Stimulated activated naive B cell treated with anti-CD40 and anti-IgM and Interleukin-4, amounts not matched to agents 10 μg/mL and 1 μg/mL and 100 μg/mL, for 72 hours (primary cell): ENCODE measurements at places on chromosomes 3 and 15.

DNA sequence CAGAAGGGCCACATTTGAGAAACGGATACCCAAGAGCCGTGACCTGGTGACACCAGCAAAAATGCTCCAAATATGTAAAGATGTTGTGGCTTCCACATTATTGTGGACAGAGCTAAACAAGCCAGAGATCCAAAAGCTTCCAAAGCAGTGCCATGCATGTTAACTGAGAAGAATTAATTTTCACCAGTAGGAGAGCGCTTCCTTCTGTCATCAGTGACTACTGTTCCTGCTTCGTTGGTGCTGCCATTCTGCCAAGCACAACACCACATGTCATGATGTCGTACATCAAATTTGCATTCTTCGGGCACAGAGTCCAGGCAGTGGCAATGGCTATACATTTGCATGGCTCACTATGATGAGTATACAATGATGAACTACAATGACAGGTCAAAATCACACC lies 19.1 kb upstream of the CHST2 start:
- DNase-seq: no peak

DNA sequence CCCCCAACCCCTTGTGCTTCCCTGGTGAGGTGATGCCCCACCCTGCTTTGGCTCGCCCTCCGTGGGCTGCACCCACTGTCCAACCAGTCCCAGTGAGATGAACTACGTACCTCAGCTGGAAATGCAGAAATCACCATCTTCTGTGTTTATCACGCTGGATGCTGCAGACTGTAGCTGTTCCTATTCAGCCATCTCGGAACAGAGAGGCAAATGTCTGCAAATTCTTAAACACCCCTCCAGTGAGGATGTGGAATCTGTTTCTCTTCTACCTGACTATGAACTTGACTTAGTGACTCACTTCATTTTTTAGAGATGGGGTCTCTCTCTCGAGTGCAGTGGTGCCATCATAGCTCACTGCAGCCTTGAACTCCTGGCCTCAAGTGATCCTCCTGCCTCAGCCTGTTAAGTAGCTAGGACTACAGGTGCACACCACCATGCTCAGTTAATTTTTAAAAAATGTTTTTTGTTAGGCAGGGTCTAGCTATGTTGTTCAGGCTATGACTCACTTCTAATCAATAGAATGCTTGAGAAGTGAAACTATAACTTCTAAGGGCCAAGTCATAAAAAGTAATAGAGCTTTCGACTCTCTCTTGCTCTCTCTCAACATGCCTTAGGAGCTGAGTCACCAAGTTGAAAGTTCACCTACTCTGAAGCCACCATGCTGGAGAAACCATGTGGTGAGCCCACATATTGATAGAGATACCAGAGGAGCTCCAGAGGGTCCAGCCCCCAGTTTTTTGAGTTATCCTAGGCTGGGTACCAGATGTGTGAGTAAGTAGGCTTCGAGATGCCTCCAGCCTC lies 11.5 kb upstream of the PARP14 start:
- no peak for DNase-seq

DNA sequence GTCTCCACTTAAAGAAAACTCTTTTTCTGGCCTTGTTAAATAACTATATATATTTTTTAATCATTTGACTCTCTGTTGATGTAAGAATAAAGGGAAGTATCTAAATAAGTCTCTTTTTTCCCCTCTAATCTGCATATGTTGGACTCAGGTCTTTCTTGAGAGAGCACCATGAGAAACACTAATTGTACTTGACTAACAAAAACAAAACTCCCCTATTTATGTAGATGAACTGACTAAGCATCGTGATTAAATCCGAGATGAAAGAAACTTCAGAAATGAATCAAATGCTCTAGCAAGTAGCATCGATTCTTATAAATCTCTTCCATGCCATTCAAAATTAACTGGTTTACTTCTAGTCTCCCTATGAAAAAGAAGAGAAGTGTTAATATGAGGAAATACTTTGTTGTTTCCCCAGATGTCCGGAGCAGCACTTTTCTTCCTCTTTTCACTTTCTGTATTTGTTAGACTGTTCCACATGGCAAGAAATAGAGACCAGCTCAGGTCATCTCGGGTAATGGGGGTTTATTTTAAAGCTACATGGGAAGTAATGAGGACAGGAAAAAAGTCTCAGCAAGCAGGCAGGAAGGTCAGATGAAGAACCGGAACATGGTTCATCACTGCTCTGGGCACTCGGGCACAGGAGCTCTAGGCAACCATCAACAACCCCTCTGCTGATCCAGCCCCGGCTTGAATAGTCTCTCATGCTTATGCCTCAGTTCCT lies 288.3 kb downstream of the CNTN6 start:
- peak; percentile 20 for DNase-seq

DNA sequence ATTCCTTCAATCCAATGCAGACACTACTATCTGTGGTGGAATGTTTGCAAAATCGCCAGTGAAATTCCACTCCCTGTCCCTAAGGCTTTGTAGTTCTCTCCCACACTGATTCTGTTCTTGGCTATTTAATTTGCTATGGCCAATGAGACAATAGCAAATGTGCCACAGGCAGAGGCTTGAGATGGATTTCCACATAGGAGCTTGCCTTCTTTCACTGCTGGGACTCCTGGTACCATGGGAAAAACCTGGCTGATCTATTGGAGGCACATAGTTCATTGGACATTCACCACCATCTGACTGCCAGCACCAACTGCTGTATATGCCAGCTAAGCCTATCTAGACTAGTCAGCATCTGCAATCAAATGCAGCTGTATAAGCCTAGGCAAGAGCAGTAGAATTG lies 103.8 kb downstream of the NR1D2 start:
- no peak for DNase-seq

- no peak for DNase-seq
Observed at GRCh38 chr3:136712941-136713340, 39.2 kb downstream of the STAG1 start.

GRCh38 chr15:48851956-48852355 lies 26.0 kb upstream of the EID1 start:
- DNase-seq: no peak

- DNase-seq: no peak
Observed at GRCh38 chr3:67296039-67296892, 298.2 kb downstream of the KBTBD8 start.

DNA sequence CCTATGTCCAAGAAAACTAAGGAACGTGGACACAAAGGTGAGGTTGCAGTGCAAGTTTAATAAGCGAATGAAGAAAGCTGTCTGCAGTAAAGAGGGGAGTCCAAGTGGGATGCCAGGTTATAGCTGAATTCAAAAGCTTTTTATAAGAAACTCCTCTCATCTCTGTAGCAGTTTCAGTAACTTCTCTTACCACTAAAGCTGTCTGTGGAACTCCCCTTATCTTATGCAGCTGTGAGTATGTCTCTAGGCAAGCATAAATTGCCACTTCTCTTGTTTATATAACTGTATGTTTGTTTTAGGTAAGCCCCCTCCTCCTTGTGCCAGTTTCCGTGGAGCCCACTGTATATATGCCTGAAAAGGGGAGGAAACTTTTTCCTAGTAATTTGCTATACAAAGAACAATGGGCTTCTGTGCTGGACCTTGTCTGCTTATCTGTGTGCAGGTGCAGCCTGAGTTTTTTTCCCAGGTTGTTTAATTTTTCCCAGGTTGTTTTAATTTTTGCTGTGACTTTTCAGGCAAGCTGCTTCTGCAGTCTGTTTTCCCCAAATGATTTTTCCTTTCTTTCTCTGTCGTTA lies 875.1 kb upstream of the EPHA6 start:
- no peak for DNase-seq
